ENCODE measurements at places on chromosomes 7 and 10.

GRCh38 chr7:11969643-11970042, 137.6 kb upstream of the THSD7A start:
- DNase-seq = no peak

- DNase-seq = no peak
These were observed 69.0 kb downstream of the SNX10 start for GRCh38 chr7:26360650-26361049.

DNA sequence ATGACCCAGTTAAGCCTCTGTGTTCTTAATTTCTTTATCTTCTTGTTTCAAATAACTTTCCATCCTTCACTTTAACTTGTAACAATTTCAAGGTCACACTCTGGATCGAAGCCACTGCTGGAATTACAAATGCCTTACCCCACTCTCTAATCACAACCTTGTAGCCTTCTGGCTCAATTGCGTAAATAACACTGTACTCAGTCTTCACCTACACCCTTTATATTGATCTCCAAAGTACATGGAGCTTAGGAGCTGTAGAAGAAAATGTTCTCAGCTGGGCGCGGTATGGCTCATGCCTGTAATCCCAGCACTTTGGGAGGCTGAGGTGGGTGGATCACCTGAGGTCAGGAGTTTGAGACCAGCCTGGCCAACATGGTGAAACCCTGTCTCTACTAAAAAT, 164.3 kb upstream of the NPSR1 start:
- DNase-seq = no peak

- DNase-seq = no peak
These were observed 23.4 kb downstream of the ZPBP start for GRCh38 chr7:50069613-50070012.

DNA sequence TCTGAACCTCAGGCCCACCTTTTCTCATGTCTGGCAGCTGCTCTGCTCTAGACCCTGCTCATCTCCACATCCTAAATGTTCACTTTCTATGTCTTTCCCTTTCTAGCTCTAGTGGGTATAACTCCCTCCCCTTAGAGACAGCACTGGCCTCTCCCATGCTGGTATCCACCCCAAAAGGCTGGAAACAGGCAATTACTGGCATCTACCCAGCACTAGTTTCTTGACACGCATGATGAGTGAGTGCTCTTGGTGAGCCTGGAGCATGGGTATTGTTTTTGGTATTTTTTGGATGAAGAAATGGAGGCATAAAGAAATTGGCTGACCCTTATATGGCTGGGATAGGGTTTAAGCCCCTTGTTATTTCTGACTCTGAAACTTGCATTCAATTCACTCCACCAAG, 156.0 kb downstream of the EGFR start:
- no peak for DNase-seq

GRCh38 chr10:103693812-103694205, 161.6 kb downstream of the SH3PXD2A start:
- DNase-seq = no peak

GRCh38 chr10:110349831-110350230, 45.1 kb upstream of the SMNDC1 start:
- no peak for DNase-seq

GRCh38 chr7:55526770-55527169, 45.5 kb downstream of the VOPP1 start:
- DNase-seq = peak; percentile 70

- no peak for DNase-seq
These were observed 13.0 kb downstream of the HNRNPA2B1 start for GRCh38 chr7:26187380-26188205.

DNA sequence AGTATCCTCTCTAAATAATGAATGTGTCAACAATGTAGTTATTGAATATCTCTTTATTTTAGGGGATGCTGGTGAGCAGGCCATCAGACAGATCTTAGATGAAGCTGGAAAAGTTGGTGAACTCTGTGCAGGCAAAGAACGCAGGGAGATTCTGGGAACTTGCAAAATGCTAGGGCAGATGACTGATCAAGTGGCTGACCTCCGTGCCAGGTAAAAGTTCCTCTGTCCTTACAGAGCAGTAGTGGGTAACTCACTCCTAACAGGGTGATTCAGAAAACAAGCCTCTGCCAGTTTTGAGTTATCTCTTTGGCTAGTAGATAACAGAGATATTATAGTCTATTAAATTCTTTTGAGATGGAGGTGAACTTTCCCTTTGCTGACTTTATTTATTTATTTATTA, 67.3 kb downstream of the AP3M1 start:
- DNase-seq = no peak

- no peak for DNase-seq
These were observed 13.7 kb downstream of the ZMIZ2 start for GRCh38 chr7:44762300-44762699.

GRCh38 chr10:118585794-118586193, 9.7 kb downstream of the PRLHR start:
- DNase-seq = no peak

DNA sequence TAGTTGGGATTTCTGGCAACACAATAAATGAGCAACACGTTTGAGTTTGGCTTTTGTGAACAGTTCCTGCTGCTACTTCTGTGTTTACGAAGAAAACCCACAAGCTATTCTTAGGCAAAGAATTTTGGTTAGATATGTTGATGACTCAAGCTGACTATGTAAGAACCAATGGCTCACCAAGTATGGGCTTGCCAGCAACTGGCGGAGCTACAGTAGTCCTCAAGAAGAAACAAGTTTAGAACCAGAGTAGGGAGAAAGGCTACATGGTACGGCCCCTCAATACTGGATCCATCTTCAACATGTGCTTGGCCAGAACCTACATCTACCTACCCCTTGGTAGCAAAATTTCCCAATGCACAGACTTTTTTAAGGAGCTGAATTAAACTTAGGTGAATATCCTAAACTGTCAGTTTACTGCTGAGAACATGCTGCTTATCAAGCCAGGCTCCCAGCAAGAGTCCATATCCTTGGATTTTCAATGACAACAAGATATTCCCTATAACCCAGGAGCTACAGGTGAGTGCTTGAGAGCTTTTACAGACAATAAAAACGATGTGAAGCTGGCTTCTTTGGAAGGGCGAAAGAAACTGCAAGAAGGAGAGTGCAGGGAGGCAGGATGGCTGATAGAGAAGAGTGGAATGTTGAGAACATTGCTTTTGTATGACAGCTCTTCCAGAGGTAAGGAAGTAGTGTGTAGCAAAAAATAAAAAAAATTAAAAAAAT, 74.3 kb upstream of the ASAH2 start:
- no peak for DNase-seq

DNA sequence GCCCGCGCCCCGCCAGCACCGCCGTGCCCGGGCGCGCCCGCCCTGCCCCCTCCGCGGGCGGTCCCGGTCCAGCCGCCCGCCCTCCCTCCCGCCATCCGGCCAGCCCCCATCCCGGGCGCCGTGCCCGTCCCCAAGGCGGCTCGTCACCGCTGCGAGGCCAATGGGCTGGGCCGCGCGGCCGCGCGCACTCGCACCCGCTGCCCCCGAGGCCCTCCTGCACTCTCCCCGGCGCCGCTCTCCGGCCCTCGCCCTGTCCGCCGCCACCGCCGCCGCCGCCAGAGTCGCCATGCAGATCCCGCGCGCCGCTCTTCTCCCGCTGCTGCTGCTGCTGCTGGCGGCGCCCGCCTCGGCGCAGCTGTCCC, at the start of gene HTRA1:
Gene HTRA1, plus strand, starts transcription at position 187 of the 362 bp plus-strand sequence. Its CDS starts 100 bp downstream, at position 287.
- no peak for DNase-seq

- no peak for DNase-seq
These were observed 9.4 kb upstream of the HILPDA start for GRCh38 chr7:128446306-128446705.

- DNase-seq = no peak
These were observed 20.7 kb downstream of the FGFR2 start for GRCh38 chr10:121577568-121577967.

GRCh38 chr10:72712136-72712535, 20.2 kb downstream of the MCU start:
- DNase-seq = no peak

DNA sequence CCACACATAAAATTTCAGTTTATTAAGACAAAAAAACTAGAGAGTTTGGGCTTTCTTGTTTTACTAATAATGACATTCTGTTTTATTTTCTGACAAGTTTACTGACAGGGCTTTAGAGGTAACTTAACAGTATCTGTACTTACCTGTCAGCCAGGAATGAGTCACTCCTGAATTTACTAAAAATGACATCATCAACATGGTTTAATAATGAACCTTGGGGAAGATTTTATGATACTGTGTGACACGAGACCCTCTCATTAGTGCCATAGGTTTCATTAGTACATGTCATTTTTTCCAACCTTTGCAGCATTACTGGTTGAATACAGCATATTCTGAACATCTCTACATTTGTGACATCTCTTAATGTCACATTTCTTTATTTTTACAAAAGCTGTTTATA, 131.1 kb downstream of the KCND2 start:
- DNase-seq = no peak

- no peak for DNase-seq
These were observed 122.9 kb upstream of the GLI3 start for GRCh38 chr7:42359946-42360345.

DNA sequence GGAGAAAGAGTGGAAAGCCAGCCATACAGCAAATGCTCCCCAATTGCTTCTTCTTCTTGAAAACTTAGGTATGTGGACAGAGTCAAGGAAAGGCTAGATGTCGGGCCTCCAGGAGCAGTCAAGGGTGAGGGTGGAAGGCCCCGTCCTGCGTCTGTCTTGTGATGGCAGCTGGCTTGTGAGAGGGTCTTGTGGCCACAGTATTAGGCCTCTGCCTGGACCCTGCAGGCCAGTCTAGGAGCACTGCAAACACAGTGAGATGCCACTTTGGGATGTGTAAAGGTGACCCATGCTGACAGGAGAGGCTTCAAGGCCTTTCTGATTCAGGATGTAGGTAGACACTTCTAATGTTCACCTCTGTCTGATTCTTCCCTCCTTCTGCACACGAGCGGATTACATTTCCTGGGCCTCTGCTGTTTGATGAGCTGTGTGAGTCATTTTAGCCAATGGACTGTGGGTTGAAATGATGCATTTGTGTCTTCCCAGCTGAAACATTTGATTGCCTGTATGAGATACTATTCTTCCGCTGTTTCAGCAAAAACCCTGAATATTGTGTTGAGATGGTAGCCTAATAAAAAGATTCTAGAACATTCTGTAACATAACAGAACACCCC, 135.4 kb downstream of the EMX2 start:
- DNase-seq = no peak

DNA sequence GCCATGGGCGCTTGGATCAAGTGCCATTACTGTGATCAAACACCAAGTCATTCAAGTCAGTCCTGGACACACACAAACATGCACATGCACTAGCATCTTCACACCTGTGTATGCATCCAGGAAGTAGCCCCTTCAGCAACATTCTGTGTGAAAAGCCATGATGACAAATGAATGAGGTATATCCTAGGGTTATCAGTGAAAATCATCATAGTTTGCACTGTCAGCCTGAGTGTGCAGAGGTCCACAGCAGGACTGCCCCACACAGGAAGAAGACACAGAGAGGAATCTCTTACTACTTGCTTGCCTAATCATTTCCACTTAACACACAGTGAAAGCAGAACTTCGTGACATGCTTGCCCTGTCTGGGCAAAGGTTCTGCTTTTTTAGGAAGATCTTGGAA, 184.0 kb upstream of the ADO start:
- DNase-seq = no peak

DNA sequence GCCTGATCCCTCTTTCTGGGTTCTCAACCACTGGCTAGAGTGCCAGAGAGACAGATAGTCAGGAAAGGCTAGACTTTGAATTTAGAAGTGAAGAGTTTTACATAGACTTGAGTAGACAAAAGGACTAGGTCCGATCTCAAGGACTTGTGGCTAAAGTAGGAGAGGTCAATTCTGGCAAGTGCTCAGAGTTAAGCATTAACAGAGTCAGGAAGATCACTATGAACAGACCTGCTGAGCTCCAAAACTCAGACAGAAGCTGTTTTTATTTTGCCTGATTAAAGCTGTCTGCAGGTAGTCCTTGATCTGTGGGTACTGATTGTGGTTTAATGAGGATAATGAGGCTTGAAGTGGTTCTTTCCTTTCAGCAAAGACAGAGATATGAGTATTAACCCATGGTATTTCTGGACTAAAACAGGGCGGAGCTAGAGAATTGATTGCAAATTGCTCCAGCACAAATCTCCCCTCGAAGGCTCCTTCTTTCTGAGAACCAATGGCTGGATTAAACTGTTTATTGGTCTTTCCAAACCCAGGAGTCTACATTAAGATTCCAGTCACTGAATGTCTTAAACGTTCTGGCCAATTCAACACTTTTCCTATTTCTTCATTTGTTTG, 423.2 kb downstream of the IPMK start:
- DNase-seq = no peak

GRCh38 chr10:130045091-130045652, 65.5 kb downstream of the C10orf143 start:
- no peak for DNase-seq

DNA sequence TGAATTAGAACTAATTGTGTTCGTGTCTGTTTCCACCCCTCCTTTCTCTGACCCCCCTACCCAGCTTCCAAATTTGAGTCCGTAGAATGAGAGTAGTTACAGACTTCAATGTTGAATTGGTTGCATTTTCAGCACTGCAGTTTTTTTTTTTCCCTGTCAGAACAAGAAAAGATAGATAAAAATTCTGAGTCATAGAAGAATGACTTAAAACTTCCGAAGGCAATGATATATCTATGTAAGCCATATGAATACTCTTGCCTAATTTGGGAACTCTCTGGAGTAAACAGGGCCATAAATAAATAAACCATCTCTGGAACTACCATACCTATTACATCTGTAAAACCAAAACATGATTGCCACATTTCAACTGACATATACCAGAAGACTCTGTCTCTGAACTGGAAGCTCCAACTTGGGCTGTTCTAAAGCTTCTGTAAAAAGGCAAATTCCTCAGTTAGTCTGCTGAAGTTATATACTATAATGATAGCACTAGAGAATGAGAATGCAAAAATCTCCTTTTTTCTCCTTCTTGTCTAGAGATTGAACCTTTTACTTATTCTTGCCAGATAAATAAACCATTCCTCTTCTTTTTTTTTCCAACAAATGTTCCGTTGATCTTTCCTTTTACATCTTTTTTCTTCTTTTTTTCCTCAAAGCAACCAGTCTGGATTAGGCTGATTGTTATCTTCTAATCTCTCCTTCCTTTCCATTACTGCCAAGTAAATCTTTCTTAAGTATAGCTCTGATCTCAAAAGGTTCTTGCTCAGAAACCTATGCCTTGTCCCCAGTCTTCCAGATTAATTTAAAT, 23.5 kb downstream of the VCL start:
- DNase-seq = no peak

- no peak for DNase-seq
These were observed 40.0 kb upstream of the NPFFR1 start for GRCh38 chr10:70323697-70324338.

GRCh38 chr10:119352042-119352441, 144.7 kb downstream of the GRK5 start:
- no peak for DNase-seq

DNA sequence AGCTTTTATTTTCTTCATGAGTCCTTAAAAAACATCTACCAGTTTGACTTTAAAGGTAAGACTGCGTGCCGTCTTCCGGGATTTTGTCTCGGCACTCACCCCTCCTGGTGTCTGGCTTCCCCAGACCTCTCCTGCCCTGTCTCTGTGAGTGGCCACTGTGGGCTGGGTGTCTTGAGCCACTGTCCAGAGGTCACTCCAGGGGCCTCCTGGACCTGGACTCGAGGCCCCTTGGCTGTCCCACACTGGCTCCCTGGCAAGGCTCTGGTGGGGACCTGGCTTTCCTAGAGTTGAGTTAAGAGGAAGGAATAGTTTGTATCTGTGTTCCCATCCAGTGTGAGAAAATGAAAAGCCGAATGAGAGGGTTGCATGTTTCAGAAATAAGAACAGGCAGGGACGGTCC, 95.5 kb downstream of the NKX6-2 start:
- no peak for DNase-seq

Measured in NCI-H1436 (cell line).